Substantia nigra (tissue), 51 donors: ENCODE measurements at places on chromosomes 11 and 22.

- no peak for DNase-seq
Measured at GRCh38 chr22:47586038-47586437, 823.6 kb downstream of the TBC1D22A start.

GRCh38 chr22:19728271-19728670 is 4.9 kb downstream of the GP1BB start:
- DNase-seq = no peak

DNA sequence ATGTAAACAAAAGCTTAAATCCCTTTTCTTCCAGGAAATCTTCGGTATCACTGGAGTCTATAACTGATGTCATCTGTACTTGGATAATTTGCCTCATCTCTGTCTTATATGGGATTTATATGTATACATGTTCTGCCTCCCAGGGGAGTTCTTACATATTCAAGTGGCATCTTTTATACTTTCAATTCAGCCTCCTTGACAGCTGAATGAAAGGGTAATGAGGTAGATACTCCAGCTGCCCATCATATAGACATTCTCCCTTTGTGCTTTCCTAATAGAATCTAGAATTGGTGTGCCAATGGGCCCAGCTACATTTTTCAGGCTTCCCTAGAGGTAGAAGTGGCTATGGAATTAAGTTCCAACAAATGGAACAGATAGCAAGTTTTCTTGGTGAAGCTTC is 223.8 kb downstream of the LRRC4C start:
- no peak for DNase-seq

GRCh38 chr11:114784216-114784615 is 105.9 kb downstream of the NXPE2 start:
- no peak for DNase-seq

DNA sequence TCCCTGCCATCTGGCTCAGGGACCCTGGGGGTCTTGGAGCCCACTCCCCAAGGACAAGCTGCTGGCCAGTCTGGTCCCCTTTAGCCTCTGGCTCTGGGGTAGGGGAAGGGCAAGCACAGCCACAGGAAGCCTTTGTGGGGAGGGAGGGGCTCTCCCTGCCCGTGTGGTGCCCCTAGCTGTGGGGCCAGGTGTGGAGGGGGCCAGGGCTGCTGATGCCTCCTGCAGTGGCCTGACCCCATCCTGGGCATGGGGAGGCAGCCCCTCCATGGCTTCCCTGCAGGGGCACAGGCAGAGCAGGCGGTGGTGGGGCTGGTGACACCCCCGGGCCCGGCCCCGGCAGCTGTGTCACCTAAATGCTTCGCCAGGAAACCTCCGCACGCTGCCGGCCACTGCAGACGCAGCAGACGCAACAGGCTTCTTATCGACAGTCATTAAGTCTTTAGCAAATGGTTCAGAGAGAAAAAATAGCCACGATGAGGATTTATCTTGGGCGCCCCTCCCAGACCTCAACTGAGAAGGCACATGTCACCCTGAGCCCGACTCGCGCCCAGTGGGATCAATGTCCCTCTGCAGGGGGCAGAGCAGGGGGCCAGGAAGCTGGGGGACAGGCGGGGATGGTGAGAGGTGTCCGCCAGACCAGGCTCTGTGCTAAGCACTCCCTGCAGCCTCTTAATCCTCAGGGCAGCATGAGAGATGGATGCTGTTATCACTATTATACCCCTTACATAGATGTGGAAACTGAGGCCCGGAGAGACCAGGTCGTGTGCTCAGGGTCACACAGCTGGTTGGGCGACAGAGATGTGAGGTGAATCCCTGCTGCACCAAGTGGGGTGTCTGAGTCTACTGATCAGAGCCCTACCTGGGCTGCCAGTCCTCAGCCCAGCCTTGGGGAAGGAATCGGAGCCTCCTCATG is 33.9 kb downstream of the FLRT1 start:
- no peak for DNase-seq

- no peak for DNase-seq
Measured at GRCh38 chr11:61610905-61611304, 30.0 kb upstream of the SYT7 start.
